ENCODE measurements at places on chromosomes 12 and 14.

GRCh38 chr12:69658203-69658602 is 40.9 kb downstream of the BEST3 start:
- DNase-seq: no peak

- DNase-seq: no peak
Observed at GRCh38 chr12:112162241-112162790, 37.0 kb downstream of the TRAFD1 start.

DNA sequence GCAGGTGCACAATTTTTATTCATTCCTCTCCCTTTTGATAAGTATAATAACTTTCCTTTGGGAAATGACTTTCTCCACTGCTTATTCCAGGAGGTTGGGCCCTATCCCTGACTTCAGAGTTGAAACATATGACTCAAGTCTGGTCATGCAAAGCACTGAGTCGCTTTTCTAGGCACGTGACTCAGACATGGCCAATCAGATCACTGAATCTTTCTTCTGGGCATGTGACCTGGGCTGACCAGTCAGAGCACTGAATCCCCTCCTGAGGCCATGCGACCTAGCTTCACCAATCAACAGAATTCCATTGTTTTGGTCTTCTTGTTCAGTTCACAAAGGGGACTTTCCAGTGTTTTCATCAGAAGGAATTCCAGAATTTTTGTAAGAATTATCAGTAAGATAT is 377.1 kb upstream of the KITLG start:
- no peak for DNase-seq

DNA sequence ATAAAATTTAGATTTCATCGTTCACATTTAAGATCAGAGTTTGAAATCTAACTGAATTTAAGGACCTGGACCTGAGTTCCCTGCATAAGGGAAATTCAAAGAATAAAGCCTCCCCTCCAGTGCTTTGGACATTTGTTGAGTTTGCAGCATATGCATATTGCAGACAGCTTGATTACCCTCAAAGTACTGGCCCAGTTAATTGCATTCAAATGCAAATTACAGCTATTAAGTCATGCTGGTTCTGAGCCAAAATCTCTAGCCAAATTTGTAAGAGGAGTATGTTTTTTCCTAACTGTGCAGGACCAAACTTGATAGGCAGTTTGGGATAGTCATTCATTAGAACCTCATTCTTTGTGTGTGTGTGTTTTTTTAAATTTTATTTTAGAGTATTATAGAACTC is 9.1 kb upstream of the KIF21A start:
- DNase-seq: no peak

- DNase-seq: no peak
Observed at GRCh38 chr12:4214877-4215228, 58.7 kb upstream of the CCND2 start.

GRCh38 chr12:121025442-121026226 is 9.3 kb upstream of the C12orf43 start:
- no peak for DNase-seq

- DNase-seq: no peak
Observed at GRCh38 chr12:28027947-28028724, 55.6 kb upstream of the PTHLH start.

- DNase-seq: no peak
Observed at GRCh38 chr14:32588448-32589320, 259.6 kb downstream of the AKAP6 start.

GRCh38 chr14:30558362-30558674 is 640 bp upstream of the G2E3 start:
- DNase-seq: no peak

- peak; percentile 38 for DNase-seq
Observed at GRCh38 chr12:110355073-110355472, 48.4 kb downstream of the ANAPC7 start.

DNA sequence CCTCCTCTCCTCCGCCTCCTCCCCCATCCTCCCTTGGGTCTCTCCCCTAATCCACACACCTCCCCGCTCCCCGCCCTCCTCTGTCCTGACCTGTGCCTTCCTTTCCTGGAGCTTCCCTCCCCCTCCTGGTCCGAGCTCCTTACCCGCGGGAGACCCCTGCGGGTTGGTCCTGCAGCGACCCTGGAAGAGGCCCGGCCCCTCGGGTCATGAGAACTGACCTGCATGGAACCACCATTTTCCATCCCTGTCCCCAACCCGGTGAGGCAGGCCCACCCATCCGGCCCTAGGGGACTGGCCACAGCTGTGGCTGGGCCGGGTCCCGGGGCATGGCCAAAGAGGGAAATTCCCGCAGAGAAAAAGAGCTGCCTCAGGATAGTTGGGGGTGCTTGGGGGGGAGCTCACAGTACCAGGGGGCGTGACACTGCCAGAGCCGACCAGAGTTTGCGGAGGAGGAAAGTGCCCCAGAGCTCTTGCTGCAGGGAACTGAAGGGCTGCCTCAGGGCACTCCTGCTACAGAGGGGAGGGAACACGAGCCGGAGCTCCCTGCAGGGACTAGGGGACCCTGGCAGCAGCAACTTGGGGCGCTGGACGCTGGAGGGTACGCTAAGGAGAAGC is 613 bp downstream of the ARHGEF40 start:
- no peak for DNase-seq

- no peak for DNase-seq
Observed at GRCh38 chr12:59085690-59086089, 165.4 kb upstream of the LRIG3 start.

GRCh38 chr14:83566567-83566966 is 1963.4 kb upstream of the FLRT2 start:
- no peak for DNase-seq

- DNase-seq: no peak
Observed at GRCh38 chr14:104299993-104300761, 161.8 kb downstream of the KIF26A start.

Measured in activated CD4-positive, alpha-beta memory T cell treated with anti-CD3 and anti-CD28 coated beads, Interleukin-2, amount 10 ng/mL, durations not matched to agents 7 days and 5 days (primary cell).